Activated T-cell treated with anti-CD3 and anti-CD28 coated beads, Interleukin-2, amount 50 U/mL, for 72 hours (primary cell): ENCODE measurements at places on chromosomes 4 and X.

- DNase-seq, result no peak
- no peaks in the 10 kb centered on the region for H3K27me3 ChIP-seq
- no peaks in the 10 kb centered on the region for H3K4me1 ChIP-seq
These were observed 28.0 kb downstream of the SLC10A6 start for GRCh38 chr4:86821151-86821550.

DNA sequence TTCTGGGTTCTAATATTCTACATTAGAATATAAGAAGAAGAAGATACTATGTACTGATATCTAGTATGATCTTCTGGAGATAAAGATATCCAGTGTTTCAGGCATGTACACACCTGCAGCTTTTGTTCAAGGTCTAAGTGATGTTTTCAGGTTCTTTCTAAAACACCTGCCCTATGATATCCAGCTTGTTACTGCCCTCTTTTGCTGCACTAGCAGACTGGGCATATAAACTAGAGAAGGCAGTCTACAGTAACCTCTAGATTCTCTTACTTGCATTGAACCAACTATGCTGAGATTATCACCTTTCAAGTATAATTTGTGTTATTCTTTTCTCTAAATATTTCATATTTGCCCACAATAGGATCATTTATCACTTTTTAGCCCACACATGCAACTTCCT is 1.9 kb upstream of the FRYL start:
- H3K36me3 ChIP-seq, result no peaks in the 10 kb centered on the region
- DNase-seq, result no peak
- H3K27ac ChIP-seq, result no peak overlapping the region
- no peaks in the 10 kb centered on the region for H3K27me3 ChIP-seq
- H3K4me3 ChIP-seq, result no peak overlapping the region

- H3K4me1 ChIP-seq, result no peaks in the 10 kb centered on the region
- no peak for DNase-seq
- H3K27ac ChIP-seq, result no peak overlapping the region
- H3K36me3 ChIP-seq, result no peaks in the 10 kb centered on the region
- no peak overlapping the region for H3K4me3 ChIP-seq
These were observed 98.0 kb downstream of the CLCN4 start for GRCh38 chrX:10254739-10255138.

DNA sequence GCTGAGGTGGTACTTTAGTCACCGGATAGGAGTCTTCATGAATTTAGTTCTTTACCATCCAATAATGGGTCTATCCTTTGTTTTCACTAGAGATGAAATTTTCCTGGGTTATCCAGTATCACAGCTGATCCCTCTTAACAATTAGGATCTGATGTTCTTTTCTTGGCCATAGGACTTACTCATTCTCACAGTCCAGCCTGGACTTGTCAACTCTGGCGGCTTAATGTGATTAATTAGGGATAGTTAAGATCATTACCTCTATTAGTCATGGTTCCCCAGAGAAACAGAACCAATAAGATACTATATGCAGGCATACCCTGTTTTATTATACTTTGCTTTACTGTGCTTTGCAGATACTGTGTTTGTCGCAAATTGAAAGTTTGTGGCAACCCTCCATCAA is 272.7 kb upstream of the FAT4 start:
- no peaks in the 10 kb centered on the region for H3K36me3 ChIP-seq
- DNase-seq, result no peak
- H3K27me3 ChIP-seq, result no peaks in the 10 kb centered on the region
- no peak overlapping the region for H3K27ac ChIP-seq
- no peaks in the 10 kb centered on the region for H3K4me1 ChIP-seq

DNA sequence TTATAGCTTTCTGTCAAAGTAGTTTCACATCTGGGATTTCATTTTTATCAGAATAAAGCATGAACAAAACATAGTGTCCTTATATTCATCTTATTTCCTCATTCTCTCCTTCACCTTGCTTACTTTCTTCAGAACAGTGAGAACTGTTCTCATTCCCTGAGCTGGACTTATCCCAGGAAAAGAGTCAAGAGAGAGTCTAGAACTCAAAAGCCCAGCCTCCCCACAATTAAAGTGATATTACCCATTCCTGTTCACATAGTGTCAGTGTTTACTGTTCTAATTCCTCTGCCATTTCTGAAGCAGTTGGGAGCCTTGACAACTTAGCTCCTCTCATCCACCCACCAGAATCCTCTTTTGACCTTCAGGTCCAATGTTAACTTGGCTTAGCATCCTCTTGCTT is 42.9 kb downstream of the RASSF6 start:
- no peaks in the 10 kb centered on the region for H3K4me1 ChIP-seq
- no peak overlapping the region for H3K27ac ChIP-seq
- no peaks in the 10 kb centered on the region for H3K27me3 ChIP-seq
- no peak overlapping the region for H3K4me3 ChIP-seq
- DNase-seq, result no peak
- H3K36me3 ChIP-seq, result no peaks in the 10 kb centered on the region

DNA sequence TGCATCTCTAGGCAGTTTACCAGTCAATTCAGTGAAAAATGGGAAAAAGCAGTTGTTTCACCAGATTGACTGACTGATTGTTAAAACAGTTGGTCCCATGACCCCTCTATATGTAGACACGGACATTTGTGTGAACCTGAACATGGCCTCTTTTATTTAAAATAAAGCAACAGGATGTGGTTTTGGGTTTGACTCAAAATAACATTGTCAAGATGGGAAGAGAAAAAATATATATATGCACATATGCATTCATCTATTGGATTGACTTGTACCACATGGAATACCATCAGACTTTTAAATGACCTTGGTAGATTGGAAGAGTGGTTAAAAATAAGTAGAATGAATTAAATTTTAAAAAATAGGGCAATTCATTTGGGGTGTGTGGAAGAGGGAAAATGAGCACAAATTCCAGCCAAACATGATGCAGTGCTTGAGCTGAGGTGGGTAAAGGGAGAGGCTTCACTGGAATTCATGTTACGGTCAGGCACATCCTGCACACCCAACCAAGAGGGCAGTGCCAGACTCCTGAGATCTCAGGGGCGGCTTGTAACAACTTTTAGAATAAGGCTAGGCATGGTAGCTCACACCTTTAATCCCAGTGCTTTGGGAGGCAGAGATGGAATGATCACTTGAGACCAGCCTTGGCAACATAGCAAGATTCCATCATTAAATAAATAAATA is 560.7 kb upstream of the TENM3 start:
- H3K36me3 ChIP-seq, result no peaks in the 10 kb centered on the region
- no peaks in the 10 kb centered on the region for H3K27me3 ChIP-seq
- no peaks in the 10 kb centered on the region for H3K4me1 ChIP-seq
- H3K27ac ChIP-seq, result no peak overlapping the region

- peaks cover 77% of the 10 kb centered on the region for H3K4me1 ChIP-seq
- H3K27ac ChIP-seq, result peak overlapping the region; percentile 96
- H3K27me3 ChIP-seq, result no peaks in the 10 kb centered on the region
- no peak for DNase-seq
- H3K4me3 ChIP-seq, result peak overlapping the region; percentile 81
These were observed 3.5 kb downstream of the S100P start for GRCh38 chr4:6697131-6697530.

- H3K4me3 ChIP-seq, result no peak overlapping the region
- no peaks in the 10 kb centered on the region for H3K36me3 ChIP-seq
- H3K27ac ChIP-seq, result no peak overlapping the region
- no peak for DNase-seq
These were observed 94.5 kb downstream of the SORCS2 start for GRCh38 chr4:7286798-7287197.

GRCh38 chrX:30561191-30561590 is 16.4 kb downstream of the TASL start:
- no peaks in the 10 kb centered on the region for H3K4me1 ChIP-seq
- H3K27me3 ChIP-seq, result peaks cover 5% of the 10 kb centered on the region
- no peak overlapping the region for H3K27ac ChIP-seq
- no peak for DNase-seq

DNA sequence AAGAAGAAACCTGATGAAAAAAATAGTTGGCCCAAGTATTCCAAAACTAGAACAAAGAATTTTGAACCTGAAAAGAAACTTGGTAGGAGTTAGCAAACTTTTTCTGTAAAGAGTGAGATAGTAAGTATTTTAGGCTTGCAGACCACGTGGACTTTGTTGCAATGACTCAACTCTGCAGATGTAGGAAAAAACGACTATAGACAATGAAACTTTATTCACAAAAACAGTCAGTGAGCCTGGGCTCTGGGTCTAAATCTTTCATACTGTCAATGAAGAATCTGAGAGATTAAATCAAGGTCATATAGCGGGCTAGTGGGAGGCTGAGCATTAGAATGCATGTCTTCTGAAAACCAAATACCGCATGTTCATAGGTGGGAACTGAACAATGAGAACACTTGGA is 23.0 kb downstream of the SH3D19 start:
- H3K4me3 ChIP-seq, result no peak overlapping the region
- DNase-seq, result no peak
- H3K4me1 ChIP-seq, result no peaks in the 10 kb centered on the region
- H3K27ac ChIP-seq, result no peak overlapping the region

GRCh38 chr4:91909963-91910362 is 393.8 kb upstream of the GRID2 start:
- H3K4me3 ChIP-seq, result no peak overlapping the region
- no peak overlapping the region for H3K27ac ChIP-seq
- DNase-seq, result no peak
- H3K4me1 ChIP-seq, result no peaks in the 10 kb centered on the region
- H3K36me3 ChIP-seq, result no peaks in the 10 kb centered on the region

DNA sequence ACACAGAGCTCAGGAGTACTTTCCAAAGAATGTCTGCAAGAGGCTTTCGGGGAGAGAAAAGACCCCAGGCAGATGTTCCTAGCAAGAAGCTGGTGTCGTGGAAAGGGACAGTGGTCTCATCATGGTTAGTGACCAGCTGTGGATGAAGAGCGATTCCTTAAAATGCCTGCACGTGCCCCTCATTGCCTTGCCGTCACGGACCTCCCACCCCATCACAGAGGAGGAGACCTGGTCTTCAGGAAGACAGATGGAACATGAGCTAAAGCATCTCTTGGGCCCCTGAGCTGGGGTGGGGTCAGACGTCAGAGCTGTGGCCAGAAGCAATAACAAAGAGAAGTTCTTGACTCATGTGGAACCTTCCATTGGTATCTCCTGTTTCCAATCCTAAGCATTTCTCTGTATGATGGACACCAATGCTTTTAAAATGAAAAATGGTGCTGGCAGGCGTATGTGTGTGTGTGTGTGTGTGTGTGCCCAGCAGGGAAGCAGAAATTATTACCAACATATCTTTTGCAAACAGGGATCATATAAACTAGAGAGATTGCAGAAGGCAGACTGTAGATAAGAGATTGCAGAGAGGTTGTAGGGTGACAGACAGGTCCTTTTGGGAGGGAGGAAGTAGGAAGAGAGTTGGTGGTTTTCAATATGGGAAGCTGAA is 25.2 kb upstream of the ASMTL start:
- no peak for DNase-seq
- peak overlapping the region; percentile 4 for H3K4me3 ChIP-seq
- peaks cover 47% of the 10 kb centered on the region for H3K36me3 ChIP-seq
- H3K4me1 ChIP-seq, result peaks cover 77% of the 10 kb centered on the region
- peak overlapping the region; percentile 97 for H3K27ac ChIP-seq

DNA sequence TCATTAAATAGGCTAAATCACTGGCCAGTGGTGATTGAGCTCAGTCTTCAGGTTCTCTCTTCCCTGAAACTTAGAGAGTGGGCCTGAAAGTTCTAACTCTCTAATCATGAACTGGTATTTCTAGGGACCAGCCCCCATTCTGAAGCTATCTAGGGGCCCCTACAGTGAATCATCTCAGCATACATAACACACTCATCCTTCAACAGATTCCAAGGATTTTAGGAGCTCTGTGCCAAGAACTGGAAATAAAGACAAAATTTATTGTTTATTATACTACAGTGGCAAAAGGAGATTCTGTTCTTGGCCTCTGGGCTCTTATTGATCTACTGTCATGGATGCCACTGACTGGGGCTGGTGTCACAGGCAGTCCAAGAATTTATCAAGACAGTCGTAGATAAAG is 263.8 kb upstream of the IGFBP7 start:
- H3K4me1 ChIP-seq, result no peaks in the 10 kb centered on the region
- no peaks in the 10 kb centered on the region for H3K27me3 ChIP-seq
- H3K36me3 ChIP-seq, result no peaks in the 10 kb centered on the region
- DNase-seq, result no peak
- no peak overlapping the region for H3K4me3 ChIP-seq
- H3K27ac ChIP-seq, result no peak overlapping the region

GRCh38 chr4:183384516-183384915 is 59.9 kb upstream of the CDKN2AIP start:
- H3K36me3 ChIP-seq, result no peaks in the 10 kb centered on the region
- H3K27ac ChIP-seq, result no peak overlapping the region
- H3K27me3 ChIP-seq, result no peaks in the 10 kb centered on the region
- no peak overlapping the region for H3K4me3 ChIP-seq
- no peak for DNase-seq
- H3K4me1 ChIP-seq, result no peaks in the 10 kb centered on the region

DNA sequence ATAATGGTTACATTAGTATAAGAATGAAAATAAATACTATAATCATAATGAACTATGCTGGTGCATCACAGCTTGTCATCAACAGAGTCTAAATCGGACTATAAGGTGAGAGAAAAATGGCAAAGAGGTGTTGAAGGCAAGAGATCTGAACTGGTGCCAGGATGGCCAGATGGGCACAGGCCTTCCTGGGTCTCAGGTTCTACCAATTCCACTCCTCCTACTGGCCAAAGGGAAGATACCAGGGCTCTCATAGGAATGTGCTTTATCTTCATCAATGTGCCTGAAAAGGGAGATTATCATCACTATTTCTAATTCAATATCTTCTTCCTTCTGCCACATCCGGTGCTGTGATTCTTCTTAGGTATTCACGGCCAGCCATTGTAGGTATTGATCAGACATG is 107.6 kb downstream of the GASK1B start:
- H3K27ac ChIP-seq, result no peak overlapping the region
- no peak for DNase-seq

GRCh38 chr4:101037938-101038413 is 309.4 kb downstream of the PPP3CA start:
- H3K27me3 ChIP-seq, result no peaks in the 10 kb centered on the region
- peak overlapping the region; percentile 75 for H3K27ac ChIP-seq
- H3K36me3 ChIP-seq, result peaks cover 2% of the 10 kb centered on the region
- H3K4me3 ChIP-seq, result peak overlapping the region; percentile 49

- peaks cover 52% of the 10 kb centered on the region for H3K27me3 ChIP-seq
- H3K36me3 ChIP-seq, result no peaks in the 10 kb centered on the region
- H3K4me3 ChIP-seq, result peak overlapping the region; percentile 62
- no peak for DNase-seq
These were observed 48.7 kb upstream of the BCOR start for GRCh38 chrX:40146262-40147125.

- no peaks in the 10 kb centered on the region for H3K4me1 ChIP-seq
- DNase-seq, result peak; percentile 40
- no peak overlapping the region for H3K27ac ChIP-seq
- H3K27me3 ChIP-seq, result peaks cover 35% of the 10 kb centered on the region
- no peaks in the 10 kb centered on the region for H3K36me3 ChIP-seq
These were observed 2.5 kb upstream of the HTRA3 start for GRCh38 chr4:8267077-8267476.

DNA sequence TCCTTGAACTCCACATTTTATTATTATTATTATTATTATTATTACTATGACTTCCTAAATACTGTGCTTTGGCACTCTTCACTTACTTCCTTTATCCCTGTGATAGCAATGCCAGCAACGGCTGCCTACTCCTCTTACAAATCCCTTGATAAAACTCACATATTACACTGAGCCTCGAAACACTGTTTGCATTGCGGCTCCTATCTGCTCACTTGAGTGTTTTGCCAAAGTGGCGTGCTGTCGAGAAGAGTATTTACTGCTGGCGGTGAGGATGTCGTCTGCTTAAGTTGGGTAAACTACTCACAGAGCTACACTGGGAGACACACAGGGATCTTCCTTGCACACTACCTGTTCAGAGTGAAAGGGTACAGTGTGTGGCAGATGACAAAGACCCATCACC is 143.4 kb upstream of the VCX3A start:
- no peaks in the 10 kb centered on the region for H3K27me3 ChIP-seq
- H3K4me3 ChIP-seq, result no peak overlapping the region
- no peak overlapping the region for H3K27ac ChIP-seq
- no peak for DNase-seq
- no peaks in the 10 kb centered on the region for H3K4me1 ChIP-seq
- H3K36me3 ChIP-seq, result no peaks in the 10 kb centered on the region
